ENCODE measurements at places on chromosomes 3 and 15.

GRCh38 chr15:40354408-40355171 lies 3.4 kb upstream of the DISP2 start:
- DNase-seq, result no peak

- DNase-seq, result no peak
Observed at GRCh38 chr3:191987831-191988350, 526.9 kb downstream of the PYDC2 start.

DNA sequence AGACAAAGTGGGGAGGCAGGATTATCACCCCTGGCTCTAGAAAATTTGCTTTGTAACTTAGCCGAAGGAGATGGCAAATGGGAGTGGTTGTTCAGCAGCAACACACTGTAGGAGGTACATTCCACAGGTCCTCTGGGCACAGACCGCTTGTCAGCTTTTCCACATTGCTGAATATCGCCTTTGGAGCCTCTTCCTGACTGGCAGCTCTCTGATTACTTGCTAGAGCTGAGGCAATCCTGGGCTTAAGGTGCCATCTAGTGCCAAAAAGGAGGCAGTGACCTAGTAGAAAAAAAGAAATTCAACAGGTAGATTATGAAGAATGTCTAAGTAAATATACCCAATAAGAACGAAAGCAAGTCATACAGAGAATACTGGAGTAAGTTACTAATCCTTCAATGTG lies 13.1 kb upstream of the SCN5A start:
- no peak for DNase-seq

DNA sequence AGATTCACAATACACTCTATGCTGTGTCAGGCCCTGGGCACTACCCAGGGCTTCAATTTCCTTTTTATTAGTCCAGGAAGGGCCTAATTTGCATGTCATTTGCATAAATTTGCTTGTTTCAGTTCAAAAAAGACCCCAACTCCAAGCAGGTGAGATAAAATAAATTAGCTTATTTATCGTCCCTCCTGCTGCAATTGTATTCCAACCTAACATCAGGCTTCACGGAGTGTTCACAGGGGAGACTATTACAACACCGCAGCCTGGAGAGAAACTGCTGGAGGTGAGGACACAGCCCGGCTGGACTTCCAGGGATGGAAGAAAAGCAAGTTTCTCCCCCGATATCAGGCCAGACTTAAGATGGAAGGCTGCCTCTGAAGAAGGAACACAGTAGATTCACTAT lies 62.8 kb downstream of the MEGF11 start:
- DNase-seq, result no peak

DNA sequence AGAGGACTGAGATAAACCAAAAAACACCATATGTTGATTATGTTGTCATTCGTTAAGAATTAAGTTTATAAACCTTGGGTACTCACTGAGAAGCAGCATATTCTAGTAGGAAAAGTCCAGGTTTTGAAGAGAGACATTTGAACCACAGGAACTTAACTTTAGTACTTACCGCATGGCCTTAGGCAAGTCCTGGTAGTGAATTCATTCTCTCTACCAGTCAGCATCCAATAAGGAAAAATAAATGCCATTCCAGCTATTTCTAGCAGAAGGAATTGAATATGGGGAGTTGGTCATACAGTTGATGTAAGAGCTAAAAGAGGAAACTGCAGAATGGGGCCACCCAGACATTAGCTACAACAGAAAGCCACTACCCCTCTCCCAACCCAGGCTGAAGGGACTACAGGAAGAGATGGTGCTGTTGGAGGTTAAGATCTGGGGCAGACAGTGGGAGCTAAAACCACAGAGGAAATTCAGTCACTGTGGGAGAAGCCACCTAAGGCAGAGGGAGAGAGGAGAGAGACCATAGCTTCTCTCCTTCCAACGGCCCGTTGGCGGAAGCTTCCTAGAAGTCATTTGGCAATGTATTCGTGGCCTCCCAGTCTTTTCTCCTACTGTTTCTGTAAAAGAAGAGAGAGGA lies 133.8 kb upstream of the RARB start:
- no peak for DNase-seq

GRCh38 chr15:39850436-39850835 lies 67.8 kb upstream of the FSIP1 start:
- no peak for DNase-seq

DNA sequence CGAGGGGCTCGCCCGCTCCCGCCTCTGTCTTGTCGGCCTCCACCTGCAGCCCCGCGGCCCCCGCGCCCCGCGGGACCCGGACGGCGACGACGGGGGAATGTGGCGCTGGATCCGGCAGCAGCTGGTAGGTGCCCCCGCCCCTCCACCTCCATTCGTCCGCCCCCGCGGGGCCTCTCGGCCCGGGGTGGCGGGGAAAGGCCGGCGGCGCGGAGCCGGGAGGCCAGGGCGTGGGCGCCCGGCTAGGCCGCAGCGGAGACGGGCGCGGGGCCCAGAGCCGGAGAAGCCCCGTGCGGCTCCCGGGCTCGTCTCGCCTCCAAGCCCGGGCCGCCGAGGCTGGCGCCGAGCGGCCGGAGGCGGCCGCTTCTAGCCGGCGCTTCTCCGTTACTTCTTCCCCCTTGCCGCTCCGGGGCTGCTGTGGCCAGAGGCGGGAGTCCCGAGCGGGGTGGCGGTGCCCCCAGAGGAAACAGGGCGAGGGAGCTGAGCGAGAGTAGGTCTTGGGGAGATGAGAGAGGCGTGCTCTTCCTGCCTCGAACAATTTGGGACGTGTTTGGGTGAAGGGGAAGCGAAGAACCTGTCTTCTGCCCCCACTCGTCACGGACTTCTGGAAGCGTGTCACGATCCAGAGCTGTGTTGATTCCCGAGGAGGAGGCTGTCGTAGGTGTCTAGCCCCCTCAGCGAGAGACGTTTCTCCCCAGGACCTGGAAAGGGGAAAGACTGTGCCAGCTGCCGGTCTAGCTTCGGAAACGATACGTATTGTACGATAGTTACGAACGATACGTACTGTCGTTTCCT lies 555 bp downstream of the ATP11B start:
- DNase-seq, result peak; percentile 75

GRCh38 chr3:129121016-129121791 lies 400 bp downstream of the RAB43 start:
- peak; percentile 72 for DNase-seq

DNA sequence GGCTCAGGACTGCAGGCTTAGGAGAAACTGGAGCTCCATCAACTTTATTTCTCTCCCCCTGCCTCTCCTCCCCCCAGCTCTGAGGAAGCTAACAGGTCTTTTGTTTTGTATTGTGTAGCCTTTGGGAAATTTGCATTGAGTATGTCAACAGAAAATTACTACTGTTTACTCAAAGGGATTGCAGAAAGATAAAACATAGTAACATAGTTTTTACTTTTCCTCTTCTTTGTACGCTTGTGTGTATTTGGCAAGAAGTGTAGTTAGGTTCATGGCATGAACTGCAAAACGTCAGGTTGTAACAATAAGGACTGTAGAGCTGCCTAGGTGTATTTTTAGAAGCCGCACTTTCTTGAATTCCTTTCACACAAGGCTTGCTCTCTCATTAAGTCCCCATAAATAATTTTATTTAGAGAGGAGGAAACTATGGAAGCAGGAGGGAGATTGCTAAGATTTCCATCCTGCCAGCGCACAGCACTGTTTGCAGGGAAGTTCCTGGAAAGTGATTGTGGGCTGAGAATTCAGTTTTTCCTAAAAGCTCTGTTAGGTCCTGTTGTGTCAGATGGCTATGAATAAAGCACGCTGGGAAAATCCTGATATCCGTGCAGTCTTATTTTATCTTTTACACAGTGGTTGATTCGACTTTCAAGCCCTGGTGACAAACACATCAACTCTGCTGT lies 21.1 kb upstream of the SATB1 start:
- DNase-seq, result no peak

GRCh38 chr15:60903211-60903610 lies 325.9 kb downstream of the RORA start:
- DNase-seq, result no peak

DNA sequence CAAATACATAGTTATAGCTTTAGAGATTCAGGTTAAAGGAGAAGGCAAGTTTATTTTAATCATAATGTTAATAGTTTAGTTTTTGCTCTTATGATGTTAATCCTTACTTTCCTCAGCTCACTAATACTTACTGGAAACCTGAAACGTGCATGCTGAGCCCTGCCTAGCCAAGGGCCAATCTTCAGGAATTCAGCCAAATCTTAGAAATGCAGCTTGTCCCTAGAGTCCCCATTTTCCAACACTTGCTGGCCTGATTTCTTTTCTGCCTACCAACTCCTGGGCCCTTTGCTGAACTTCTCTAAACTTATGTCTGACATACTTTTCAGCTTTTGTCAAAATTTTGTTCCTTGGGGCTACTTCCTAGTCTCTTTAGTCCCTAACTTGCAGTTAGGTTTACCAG lies 22.8 kb downstream of the BCHE start:
- no peak for DNase-seq

DNA sequence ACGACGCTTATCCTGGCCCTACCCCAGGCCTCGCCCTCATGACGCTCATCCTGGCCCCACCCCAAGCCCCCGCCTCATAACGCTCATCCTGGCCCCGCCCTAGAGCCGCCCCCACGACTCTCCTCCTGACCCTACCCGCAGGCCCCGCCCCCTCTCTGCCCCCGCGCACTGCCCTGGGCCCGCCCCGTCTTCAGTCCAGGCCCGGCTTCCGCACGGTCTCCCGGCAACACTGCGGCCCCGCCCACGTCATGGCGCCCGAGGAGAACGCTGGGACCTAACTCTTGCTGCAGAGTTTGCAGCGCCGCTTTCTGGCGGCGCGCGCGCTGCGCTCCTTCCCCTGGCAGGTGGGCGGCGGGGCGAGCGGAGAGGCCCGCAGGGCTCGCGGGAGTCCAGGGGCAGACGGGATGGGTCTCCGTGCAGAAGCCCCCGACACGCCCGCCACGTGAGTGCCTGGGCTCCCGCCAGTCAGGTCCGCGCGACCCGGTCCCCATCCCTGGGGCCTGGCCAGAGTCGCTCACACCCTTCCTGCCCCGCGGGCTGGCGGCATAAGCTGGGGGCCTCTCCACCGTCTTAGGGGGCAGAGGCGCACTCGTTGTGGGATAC lies 52.5 kb upstream of the ROPN1B start:
- peak; percentile 97 for DNase-seq

Data from ecto neural progenitor cell (in vitro differentiated cells).